Stimulated activated naive CD8-positive, alpha-beta T cell treated with anti-CD3 and anti-CD28 coated beads, Interleukin-15, Interleukin-2, amounts not matched to agents 100 U/mL and 50 U/mL, for 24 hours (primary cell): ENCODE measurements at places on chromosomes 3 and 15.

GRCh38 chr3:98726084-98726483 lies 37.1 kb upstream of the ST3GAL6 start:
- DNase-seq: no peak

- no peak for DNase-seq
Observed at GRCh38 chr15:33152502-33153109, 41.9 kb downstream of the FMN1 start.

GRCh38 chr3:99952306-99952705 lies 134.6 kb downstream of the CMSS1 start:
- no peak for DNase-seq

DNA sequence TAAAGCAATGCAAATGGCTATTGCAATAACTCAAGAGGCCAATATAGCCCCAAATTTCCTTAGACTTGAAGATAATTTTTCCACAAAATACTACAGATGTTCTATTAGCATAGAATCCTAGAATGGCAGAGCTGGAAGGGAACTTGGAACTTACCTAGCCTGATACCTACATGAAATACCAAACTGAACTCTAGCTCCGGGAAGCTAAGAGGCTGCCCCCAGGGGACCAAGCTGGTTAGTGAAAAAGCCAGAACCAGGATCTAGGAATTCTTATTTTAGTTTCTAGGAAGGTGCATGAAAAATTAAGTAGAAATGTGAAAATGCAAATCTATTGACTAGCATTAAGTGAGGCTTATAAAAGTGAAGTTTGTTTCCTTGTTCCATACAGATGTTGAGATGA lies 256.0 kb upstream of the CBLB start:
- DNase-seq: no peak

- DNase-seq: no peak
Observed at GRCh38 chr3:61463191-61463590, 98.2 kb upstream of the PTPRG start.

- DNase-seq: no peak
Observed at GRCh38 chr3:145017959-145018358, 1046.3 kb downstream of the DIPK2A start.

GRCh38 chr3:124593442-124593829 lies 136.8 kb upstream of the UMPS start:
- no peak for DNase-seq

DNA sequence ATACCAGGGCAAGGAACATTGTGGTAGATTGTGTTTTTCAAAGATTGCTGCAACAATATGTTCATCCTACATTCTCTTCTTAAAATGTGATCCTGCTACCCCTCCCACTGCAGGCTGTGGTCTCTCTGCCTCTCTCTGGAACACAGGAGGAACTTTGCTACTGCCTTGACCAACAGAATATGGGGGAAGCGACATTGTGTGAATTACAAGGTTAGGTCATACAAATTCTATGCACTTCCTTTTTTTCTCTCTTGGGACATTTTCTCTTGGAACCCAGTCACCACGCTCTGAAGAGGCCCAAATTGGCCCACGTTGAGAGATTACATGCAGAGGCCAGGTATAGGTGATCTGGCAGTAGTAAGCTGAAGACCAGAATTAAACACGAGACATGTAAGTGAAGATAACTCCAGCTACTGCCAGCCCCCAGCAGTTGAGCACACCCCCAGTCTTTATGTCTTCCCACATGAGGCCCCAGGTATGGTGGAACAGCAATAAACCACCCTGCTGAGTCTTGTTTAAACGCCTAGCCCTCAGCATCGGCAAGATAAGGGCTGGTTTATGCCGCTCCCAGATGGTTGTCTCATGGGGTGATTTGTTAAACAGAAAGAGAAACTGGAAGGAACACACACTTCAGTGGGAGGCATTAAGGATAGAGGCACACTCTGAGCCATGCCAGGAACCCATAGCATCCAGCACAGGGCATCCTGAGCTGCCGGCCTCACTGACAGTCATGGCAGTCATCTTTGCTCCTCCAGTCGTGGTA lies 59.9 kb downstream of the FAM43A start:
- no peak for DNase-seq
